ENCODE measurements at places on chromosomes 16 and 17.

- no peak for DNase-seq
Measured at GRCh38 chr16:46638947-46639925, 18.1 kb upstream of the SHCBP1 start.

GRCh38 chr17:81302861-81303333, 7.8 kb upstream of the SLC38A10 start:
- no peak for DNase-seq

DNA sequence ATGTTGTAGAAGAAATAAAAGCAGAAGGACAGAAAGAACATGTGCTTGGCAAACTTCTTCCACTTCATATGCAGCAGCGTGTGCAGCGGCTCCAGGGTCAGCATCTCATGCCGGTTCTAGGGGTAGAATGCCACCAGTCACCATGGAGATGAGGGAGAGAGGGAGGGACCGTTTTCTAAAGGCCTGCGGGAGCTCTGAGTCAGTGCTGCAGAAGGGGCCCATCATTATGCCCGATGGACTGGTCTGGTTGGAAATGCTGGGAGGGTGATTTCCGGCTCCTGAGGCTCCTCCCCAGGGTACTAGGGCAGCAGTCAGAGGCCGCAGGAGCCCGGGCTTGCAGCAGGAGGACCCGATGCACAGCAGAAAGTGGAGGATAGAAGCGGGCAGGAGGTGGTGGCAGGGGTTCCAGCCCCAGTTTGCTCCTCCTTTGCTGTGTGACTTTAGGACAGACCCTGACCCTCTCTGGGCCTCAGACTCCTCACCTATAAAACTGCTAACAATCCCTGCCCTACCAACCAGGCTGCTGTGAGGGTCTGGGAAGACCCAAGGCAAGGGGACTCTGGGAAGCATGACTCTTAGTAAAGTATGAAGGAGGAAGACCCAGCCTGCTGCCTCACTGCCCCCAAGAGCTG, 28.6 kb downstream of the TRPV3 start:
- no peak for DNase-seq

GRCh38 chr16:11743308-11744074, 834 bp upstream of the TXNDC11 start:
- no peak for DNase-seq

GRCh38 chr16:69793526-69793925, 31.4 kb downstream of the WWP2 start:
- DNase-seq: no peak

DNA sequence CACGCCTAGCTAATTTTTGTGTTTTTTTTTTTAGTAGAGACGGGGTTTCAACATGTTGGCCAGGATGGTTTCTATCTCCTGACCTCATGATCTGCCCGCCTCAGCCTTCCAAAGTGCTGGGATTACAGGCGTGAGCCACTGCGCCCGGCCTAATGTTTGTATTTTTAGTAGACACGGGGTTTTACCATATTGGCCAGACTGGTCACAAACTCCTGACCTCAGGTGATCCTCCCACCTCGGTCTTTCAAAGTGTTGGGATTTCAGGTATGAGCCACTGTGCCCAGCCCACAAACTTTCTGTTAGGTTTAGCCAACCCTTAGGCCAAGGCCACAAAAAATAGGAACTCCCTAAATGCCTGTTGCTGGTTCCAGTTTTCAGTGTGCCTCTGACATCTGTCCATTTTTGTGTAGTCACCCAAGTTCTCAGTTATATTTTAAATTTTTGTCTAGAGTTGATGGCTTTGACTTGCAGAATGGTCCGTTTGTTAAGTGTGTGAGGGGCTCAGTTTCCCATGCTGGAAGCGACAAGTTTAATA, 12.7 kb downstream of the CCL16 start:
- no peak for DNase-seq

DNA sequence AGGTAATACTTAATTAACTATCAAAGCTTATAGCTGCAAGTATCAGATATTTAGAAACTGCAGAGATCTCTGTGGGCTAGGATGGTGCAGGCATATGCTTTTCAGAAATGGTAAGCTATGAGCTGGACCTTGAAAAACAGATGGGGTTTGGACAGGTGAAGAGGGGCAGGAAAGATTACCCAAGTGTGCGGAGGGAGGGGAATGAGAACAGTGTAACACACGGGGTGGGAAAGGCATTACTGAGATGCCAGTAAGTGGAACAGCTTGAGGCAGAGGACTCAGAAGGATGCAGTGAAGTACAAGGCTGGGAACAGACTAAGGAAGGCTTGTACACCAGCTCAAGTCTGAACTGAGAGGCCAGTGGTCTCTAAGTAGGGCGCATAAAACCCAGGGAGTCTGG, 22.1 kb upstream of the EVPL start:
- DNase-seq: no peak

Data from fibroblast of skin of left quadriceps (primary cell).